ENCODE measurements at places on chromosomes 6 and 20.

DNA sequence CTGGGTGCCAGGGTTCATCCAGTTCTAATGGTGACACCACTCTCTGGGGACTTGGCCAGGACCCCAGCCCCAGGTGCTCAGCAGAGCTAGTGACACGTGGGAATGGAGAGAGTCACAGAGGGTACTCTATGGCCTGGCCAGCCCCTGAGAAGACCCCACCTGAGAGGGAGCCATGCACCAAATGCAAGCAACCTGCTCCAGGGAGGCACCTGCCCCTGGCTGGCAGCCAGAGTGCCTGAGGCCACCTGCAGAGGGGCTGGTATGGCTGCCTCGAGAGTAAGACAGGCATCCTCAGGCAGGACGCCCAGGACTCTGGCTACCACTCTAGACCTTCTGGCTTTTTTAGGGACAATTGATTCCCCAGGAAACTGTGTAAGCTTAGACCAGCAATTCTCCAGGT is 38.6 kb upstream of the CST7 start:
- no peak for DNase-seq

DNA sequence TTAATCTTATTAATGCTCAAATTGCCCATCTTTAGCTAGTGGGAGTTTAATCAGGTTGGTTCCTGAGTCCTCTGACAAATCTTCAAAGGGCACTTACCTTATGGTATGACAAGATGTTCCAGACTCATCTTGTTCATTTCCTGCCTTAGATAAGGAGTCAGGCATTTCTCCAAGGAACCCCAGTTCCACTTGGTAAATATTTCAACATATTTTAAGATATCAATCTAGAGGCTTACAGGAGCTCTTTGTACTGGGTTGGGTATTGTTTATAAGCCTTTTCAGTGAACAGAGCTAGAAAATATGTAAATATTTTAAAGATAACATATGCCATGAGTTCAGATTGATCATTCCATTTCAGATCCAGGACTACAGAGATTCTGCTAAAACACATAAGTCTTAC is 159.8 kb downstream of the RCAN2 start:
- DNase-seq, result no peak

GRCh38 chr6:155260686-155261085 is 3.1 kb upstream of the CLDN20 start:
- no peak for DNase-seq

- DNase-seq, result no peak
Observed at GRCh38 chr6:39221115-39221514, 8.2 kb downstream of the KCNK5 start.

DNA sequence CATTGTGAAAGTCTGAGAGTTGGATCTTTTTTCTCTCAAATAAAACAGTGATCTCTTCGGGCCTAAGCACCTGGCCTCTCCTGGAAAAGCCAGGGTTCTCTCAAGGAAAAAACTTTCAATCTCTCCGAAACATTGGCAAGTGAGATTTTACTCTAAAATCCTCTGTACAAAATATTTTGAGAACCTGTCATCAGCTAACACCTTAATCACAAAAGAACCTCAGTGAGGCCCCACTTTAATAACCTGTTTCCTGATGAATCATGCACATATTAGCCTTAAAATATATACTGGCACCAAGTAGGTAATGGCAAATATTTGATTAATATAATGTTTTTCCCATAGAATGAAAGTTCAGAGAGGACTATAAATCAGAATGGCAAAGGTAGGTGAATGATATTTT is 177.9 kb downstream of the FRK start:
- no peak for DNase-seq

DNA sequence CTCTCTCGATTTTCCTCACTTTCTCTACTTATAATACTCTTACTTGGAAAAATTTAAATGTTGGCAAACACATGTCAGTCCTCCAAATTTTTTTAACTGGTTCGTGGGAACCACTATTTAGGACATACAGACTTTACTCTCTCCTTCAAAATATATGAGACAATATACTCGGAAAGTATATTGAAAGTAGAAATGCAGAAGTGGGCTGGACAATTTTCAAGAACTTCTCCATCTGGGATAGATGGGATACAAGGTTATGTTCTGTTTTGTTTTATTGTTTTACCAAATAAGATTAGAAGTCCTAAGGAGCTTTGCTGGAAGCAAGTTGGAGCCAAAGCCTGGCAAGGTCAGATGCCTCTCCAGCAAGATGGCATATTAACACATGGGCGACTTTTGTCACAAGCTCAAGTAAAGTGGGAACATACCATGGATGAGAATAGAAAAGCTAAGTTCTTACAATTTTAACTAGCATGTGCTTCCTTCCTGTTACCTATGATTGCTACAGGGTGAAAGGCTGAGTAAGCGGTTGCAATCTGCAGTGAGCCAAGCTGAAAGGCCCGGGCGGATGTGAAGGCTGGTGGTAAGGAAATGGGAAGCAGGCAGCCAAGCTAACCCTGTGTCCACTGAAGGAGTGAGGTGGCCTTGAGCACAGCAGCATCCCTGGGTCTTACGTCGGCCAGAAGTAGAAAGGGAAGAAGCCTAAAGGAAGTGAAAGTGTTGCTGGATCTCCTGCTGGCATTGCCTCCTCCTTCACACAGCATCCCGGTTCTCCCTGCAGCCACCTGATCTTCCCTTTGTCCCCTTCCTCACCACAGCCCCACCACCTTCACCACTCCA is 7.1 kb downstream of the MAP3K5 start:
- DNase-seq, result peak; percentile 40

- no peak for DNase-seq
Observed at GRCh38 chr20:5686384-5687105, 63.7 kb upstream of the SHLD1 start.

DNA sequence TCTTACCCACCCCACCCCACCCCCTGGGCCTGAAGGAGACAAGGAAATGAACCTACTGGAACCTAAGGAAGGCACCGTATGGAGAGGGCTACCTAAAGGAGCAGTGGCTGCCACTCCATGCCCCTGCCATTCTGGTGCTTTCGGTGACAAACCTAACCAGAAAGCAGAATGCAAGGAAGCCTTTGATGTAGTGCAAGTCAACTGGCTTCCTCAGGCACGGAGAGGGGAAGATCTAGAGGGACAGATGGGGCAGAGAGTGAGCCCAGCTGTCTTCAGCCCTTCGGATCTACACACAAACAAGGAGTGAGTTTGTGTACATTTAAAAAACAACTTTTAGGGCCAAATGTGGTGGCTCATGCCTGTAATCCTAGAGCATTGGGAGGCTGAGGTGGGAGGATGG is 39.5 kb downstream of the PPP1R16B start:
- DNase-seq, result no peak

DNA sequence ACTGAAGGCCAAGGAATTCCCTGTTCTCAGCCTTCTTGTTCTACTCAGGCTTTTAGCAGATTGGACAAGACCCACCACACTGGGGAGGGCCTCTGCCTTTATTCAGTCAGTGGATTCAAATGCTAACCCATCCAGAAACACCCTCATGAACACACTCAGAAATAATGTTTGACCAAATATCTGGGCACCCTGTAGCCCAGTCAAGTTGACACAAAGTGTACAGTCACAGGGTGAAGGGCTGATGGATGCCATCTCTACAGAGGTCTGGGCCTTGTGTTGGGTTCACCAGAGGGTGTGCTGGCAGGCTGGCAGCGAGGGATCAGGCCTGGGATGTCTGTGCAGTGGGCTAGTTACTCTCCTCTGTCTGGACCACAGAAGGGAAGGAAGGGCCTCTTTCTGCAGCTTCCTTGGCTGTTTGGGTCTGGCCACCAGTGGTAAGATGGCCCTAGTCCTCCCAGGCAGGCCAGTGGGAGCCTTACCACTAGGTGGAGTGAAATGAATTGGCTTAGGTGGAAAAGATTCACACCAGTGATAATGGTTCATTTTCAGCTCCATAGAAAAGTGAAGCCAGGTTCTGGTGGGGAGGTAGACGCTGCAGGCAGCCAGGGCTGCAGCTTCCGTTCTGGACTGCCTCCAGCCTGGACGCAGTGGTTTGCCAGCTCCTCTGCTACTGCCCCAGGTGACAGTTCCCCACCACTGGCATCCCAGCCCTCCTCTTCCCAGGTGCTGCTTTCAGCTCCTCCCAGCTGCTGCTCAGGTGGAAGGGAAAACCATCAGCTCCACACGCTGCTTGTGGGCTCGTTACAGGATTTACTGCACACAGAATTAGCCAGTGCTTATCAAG is 9.2 kb downstream of the TUBB2A start:
- no peak for DNase-seq

- DNase-seq, result peak; percentile 69
Observed at GRCh38 chr6:135183532-135184440, 2.7 kb downstream of the MYB start.

- DNase-seq, result no peak
Observed at GRCh38 chr6:90319979-90320685, 23.5 kb upstream of the BACH2 start.

DNA sequence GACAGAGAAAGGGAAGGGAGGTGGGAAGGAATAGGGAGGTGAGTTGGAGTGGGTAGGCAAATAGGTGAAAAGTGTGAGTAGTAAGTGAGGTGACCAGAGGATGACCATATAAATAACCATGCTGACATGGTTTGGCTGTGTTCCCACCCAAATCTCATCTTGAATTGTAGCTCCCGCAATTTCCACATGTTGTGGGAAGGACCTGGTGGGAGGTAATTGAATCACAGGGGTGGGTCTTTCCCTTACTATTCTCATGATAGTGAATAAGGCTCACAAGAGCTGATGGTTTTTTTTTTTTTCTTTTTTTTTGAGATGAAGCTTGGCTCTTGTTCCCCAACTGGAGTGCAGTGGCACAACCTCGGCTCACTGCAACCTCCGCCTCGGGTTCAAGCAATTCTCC is 21.5 kb upstream of the SMIM13 start:
- DNase-seq, result no peak

GRCh38 chr6:155738602-155739105 is 283.0 kb upstream of the NOX3 start:
- DNase-seq, result no peak

DNA sequence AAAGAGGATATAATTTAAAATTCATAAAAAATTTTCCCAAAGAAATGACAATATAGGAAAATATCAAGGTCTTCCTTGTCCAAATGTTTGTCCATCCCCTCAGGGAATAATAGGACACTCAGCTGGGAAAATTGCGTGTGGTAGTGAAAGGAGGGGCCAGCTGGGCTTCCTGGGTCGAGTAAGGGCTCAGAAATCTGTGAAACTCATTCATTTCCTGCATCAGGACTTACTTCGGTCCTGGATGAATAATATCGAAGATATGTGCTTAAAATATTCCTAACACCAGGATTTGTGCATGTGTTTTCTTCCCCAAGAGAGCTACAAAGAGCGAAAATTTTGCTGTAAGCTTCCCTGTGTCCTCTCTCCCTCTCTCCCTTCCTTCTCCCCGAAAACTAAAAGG is 118.2 kb upstream of the GJE1 start:
- DNase-seq, result no peak

GRCh38 chr6:107061125-107062020 is 33.4 kb downstream of the MTRES1 start:
- DNase-seq, result no peak

Data from stimulated activated CD4-positive, alpha-beta T cell treated with anti-CD3 and anti-CD28 coated beads, Interleukin-2, amount 100 ng/mL, for 48 hours (primary cell).